ENCODE measurements at places on chromosomes 4 and X.

DNA sequence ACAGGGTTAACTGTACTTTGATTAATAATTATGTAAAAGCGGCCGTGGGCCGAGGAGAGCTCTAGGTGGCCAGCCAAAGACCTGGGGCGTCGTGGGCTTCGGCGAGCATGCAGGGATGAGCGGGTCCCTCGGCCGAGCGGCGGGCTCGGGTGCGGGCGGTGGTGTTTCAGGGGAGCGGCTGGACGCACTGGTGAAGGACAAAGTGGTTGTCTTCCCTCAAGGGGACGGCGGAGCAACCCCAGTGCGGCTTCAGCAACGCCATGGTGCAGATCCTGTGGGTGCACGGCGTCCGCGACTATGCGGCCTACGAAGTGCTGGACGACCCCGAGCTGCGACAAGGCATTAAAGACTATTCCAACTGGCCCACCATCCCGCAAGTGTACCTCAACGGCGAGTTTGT lies 103.0 kb upstream of the C1GALT1C1 start:
- DNase-seq = no peak

DNA sequence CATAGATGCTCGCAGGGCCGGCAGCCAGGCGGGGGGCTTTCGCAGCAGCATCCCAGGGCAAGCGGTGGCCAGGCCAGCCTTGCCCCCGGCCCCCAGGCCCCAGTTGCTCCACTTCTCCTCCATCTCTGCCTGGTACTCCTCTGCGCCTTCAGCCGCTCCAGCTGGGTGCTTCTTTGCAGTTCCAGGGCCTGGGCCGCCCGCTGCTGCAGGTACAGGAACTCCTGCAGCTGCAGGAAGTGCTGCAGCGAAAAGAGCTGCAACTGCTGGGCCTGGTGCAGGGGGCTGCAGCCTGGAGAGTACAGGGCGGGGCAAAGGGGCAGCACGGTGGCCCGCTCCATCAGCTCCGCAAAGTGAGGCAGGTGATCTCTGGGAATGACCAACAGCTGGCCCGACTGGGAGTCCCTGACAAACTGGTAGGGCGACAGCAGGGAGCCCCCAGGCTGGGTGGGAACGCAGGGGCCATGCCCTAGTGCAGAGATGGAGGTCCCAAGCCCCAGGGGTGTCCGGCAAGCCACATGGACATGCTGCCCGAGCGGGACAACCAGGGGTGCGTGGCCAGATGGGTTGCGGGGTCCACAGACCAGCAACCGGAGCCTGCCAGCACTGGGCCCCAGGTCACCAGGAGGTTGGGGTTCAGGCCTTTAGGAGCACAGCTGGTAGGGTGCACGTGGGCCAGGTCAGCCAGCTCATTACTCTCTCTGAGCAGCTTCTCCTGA lies 75.9 kb upstream of the UCP1 start:
- DNase-seq = no peak

GRCh38 chrX:9906919-9907318 lies 60.2 kb upstream of the CLDN34 start:
- DNase-seq = no peak

DNA sequence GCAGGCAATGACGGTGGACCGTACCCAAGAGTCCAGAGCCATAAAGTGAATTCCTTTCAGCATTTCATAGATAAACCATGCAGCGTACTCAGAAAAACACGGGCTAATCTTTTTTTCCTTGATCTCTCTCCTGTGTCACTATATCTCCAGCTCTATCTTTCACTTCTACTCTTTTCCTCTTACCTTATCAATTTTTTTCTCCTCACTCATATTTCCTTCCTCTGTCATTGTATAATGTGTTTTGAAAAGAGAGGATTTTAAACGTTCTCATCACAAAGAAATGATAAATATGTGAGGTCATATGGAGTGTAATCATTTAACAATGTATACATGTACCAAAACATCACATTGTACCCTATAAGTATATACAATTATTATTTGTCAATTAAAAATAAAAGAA lies 176.5 kb downstream of the CPE start:
- no peak for DNase-seq

- peak; percentile 24 for DNase-seq
Measured at GRCh38 chrX:53239474-53239873, 14.5 kb upstream of the KDM5C start.

- no peak for DNase-seq
Measured at GRCh38 chr4:1872870-1873269, 1.7 kb downstream of the NSD2 start.

GRCh38 chr4:139535228-139535870 lies 20.7 kb downstream of the SETD7 start:
- DNase-seq = no peak

GRCh38 chrX:119062750-119063374 lies 9.9 kb upstream of the CT47C1 start:
- DNase-seq = peak; percentile 10

DNA sequence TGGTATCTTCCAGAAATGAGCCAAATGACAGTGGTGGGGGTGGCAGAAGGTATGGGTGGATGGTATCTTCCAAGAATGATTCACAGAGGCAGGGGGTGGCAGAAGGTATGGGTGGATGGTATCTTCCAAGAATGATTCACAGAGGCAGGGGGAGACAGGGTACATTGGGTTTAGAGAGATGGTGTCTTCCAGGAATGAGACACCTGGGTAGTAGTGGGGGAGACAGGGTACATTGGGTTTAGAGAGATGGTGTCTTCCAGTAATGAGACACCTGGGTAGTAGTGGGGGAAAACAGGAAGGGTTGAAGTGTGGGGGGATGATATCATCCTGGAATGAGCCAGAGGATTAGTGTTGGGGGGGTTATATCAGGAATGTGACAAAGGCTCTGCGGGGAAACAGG lies 62.0 kb downstream of the MAOA start:
- DNase-seq = no peak

GRCh38 chr4:77994194-77994721 lies 62.9 kb upstream of the FRAS1 start:
- peak; percentile 59 for DNase-seq

- peak; percentile 39 for DNase-seq
Measured at GRCh38 chrX:51614353-51615012, 4.2 kb downstream of the CENPVL3 start.
